Suppressor macrophage treated with lipopolysaccharide for 4 hours (primary cell): ENCODE measurements at places on chromosomes 12 and 14.
A peak's percentile ranks its signal among the peaks of the same experiment; 100 is the strongest.

DNA sequence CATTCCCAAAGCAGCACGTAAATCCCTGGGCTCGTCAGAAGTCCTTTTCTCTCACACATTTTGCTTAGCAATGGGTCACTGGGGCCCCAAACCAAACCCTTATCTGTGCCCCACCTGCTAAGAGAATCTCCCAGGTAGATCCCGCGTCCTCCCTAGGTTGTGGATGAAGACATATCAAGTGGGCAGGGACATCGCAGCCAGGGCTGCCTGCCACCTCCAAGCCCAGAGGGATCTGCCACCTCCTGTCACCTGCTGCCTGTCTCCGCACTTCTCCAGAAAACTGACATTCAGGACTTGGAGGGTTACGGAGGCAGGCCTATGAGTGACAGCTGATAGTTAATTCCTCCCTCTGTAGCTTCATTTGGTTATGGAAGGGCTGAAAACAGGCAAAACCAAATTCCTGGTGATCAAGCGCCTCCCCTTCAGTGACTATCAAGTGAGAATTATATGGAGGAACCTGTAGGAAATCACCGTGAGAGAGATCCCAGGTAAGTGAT is 19.5 kb downstream of the BCL11B start:
- no peak for DNase-seq

DNA sequence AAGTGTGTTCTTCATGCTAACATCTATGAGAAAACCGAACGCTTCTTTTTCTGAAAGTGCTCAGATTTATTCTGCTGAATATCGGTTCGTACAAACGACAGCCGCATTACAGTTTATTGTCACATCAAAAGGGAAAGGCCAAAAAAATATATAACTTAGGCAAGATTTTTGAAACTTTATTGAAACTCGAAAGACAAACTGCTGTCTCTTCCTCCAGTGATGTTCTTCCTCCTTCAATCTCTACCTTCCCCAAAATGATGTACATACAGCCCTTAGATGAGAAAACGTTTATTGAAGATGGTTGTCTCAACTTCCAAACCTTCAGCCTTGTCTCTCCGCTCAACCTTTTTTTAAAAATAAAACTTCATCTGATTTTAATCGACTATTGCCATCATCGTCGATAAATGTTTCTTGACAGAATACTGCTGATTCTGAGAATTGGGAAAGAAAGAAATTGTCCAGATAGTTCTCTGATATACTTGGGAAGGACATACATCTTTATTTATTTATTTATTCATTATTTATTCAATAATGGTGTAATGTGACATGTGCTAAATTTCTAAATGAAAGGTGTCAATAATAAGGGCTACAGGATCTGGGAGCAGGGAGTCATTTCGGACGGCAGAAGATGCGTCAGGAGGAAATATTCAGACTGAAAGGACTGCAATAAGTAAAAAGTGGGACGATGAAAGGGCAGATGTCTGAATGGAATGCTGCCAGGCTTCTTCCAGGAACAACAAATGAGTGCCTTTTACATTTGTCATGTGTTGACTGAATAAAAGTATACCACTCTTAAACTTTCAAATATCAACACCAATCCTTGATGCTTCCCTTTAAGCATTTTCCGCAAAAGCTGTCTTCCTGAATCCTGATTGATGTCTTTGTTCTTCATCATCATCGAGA is 817 bp upstream of the MDM1 start:
- DNase-seq, result no peak

DNA sequence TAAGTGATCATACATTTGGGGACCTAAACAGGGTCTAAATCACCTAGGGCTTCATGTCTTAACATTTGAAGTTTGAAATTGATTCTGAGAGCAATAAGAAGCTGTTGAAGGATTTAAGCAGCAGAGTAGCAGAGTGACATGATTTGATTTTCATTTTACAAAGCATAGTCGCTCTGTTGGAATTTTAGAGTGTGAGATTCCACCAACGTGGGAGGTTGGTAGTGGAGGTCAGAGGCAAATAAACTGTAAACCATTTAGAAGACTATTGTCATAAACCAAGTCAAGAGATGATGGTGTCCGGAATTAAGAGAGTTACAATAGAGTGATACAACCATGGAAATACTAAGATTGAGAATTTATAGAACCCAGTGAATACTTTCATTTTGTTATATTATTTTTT is 52.7 kb upstream of the ZDHHC17 start:
- no peak for DNase-seq

GRCh38 chr12:44835641-44836379 is 40.3 kb downstream of the NELL2 start:
- DNase-seq, result no peak

DNA sequence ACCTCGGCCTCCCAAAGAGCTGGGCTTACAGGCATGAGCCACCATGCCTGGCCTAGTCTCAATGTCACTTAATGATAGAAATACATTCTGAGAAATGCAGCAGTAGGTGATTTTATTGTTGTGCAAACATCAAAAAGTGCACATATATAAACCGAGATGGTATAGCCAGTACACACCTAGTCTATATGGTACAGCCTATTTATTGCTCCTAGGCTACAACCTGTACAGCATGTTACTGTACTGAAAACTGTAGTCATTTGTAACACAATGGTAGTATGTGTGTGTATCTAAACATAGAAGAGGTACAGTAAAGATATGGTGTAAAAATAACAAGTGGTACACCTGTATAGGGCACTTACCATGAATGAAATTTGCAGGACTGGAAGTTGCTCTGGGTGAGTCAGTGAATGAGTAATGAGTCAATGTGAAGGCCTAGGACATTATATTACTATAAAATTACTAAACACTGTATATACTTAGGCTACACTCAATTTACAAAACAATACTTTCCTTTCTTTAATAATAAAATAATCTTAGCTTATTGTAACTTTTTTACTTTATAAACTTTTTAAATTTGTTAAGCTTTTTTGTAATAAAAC is 166.7 kb upstream of the SYT1 start:
- no peak for DNase-seq

- DNase-seq, result no peak
These were observed 259.7 kb upstream of the TMEM132C start for GRCh38 chr12:128007250-128007649.

DNA sequence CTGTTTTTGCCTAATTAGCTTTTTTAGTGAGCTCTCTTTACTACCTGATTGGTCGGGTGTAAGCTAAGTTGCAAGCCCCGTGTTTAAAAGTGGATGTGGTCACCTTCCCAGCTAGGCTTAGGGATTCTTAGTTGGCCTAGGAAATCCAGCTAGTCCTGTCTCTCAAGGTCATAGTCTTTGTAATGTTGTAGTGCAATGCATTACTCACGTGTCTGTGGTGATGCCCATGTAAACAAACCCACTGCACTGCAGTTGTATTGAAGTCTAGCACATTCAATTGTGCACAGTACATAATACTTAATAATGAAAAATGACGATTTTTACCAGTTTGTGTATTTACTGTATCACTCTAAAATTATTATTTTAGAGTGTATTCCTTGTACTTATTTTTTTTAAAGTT is 335.5 kb downstream of the NUAK1 start:
- no peak for DNase-seq

DNA sequence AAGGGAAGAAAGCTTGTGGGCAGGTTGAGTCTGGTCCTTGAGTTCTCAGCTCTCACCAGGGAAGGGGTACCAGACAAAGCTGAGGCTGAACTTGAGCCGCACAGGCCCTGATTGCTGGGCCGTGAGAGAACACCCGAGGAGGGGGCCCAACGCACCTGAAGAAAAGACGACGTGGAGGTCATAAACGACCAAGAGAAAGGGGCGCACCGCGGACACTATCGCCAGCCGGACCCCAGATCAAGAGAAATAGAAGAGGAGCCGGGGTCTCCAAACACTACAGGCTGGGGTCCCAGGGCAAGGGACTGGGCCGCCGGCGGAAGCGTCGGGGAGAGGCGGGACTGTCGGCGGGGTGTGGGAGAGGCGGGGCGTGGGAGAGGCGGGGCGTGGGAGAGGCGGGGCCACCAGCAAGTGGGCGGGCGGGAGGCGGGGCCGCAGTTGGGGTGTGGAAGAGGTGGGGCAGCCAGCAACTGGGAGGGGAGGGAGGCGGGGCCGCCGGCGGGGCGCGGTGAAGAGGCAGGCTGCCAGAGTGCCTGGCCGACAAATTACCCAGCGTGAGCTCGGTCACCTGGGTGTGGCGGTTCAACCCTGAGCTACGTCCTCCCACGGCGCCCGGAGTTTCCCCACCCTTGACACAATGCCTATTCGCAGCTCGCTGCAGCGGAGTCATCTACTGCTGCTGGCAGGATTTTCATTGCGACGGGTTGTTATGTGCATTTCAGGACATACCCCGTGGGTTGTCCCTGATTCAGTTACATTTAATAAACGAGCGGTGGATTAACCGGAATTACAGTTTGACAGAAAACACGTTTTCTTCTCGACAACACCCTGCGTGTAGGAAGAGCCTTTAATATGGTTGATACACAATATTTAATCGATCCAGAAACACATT is 15.5 kb upstream of the NEMF start:
- DNase-seq, result peak; percentile 98

DNA sequence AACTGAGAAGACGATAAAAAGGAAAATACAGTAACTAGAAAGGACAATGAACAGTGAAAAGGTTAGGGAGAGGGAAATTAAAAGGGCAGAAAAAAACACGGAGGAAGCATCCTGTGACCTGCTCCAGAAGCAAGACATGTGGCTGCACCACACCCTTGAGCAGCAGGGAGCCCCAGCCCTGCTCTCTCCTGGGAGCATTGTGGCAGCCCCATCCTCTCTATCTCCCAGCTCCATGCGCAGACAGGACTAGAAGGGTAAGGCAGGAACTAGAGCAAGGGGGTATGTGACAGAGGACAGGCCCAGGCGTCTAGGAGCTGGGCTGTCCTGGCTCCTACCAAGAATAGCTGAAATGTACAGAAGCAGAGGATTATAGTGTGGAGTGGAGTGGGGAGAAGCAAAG is 38.6 kb upstream of the SMUG1 start:
- no peak for DNase-seq

DNA sequence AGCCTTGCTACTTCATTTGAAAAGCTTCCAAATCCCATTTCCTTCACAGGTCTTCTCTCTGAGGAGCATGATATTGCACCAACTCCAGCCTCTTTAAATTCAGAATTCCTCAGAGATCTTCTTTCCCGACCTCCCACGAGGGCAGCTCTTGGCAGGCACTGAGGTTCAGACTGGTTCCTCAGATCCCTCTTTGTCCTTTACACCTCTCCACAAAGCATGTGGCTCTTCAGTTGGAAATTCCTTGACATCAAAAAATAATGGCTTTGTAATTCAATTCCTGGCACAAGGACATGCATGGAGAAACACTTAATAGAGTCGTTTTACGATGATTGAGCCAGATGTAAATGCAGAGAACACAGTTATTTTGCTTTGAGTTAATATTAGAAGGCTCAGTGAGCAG is 63.2 kb upstream of the TMX1 start:
- no peak for DNase-seq

- DNase-seq, result no peak
These were observed 9.1 kb upstream of the TDG start for GRCh38 chr12:103956509-103957027.

- DNase-seq, result no peak
These were observed 18.9 kb downstream of the C2CD5 start for GRCh38 chr12:22525426-22525825.

- peak; percentile 9 for DNase-seq
These were observed 75.3 kb upstream of the ZDHHC17 start for GRCh38 chr12:76688631-76689030.

- no peak for DNase-seq
These were observed 5.2 kb downstream of the PGAM5 start for GRCh38 chr12:132715874-132716273.

DNA sequence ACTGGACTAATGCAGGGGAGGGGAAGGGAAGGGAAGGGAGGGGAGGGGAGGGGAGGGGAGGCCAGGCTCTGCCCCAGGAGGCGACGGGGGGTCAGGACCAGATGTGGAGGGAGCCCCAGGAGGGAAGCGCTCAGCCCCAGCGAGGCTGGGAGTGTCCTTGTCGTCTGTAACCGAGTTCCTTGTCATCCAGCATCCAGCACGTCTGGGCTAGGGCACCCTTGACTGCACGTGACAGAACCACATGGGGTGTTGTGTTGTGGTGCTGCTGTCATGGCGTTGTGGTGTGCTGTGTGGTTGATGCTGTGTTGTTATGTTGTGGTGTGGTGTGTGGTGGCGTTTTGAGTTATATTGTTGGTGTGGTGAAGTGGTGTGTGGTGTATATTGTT is 28.4 kb upstream of the SFSWAP start:
- peak; percentile 5 for DNase-seq

DNA sequence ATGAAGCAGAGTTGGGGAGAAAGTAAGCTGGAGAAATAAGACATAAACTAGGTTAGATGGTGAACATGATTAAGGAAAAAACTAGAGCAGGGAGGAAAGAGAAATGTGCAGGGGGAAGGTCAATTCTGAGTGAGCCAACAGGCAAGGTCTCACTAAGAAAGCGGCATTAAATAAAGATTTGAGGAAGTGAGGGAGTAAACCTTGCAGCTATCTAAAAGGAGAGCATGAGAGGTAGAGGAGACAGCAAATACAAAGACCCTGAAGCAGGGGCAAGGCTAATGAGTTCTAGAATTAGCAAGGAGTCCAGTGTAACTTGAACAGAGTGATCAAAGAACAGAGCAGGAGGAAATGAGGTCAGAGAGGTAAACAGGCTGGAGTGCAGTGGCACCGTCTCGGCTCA is 4.4 kb upstream of the SOCS2 start:
- no peak for DNase-seq

GRCh38 chr14:90750701-90751100 is 65.5 kb downstream of the TTC7B start:
- no peak for DNase-seq

DNA sequence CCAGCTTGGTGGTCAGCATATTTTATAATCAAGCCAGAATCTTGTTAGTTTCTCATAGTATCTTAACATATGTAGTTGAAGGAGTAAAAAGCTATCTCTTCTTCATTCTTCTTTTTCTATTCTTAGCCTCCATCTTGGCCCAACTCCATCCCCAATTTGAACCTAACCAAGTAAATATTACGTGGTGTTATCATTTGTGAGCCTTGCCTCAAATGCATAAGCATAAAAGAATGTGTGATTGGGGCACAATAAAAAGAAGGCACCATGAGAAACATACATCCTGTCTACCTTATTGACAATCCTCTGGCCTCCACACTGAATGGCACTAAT is 181.4 kb upstream of the BMP4 start:
- no peak for DNase-seq

DNA sequence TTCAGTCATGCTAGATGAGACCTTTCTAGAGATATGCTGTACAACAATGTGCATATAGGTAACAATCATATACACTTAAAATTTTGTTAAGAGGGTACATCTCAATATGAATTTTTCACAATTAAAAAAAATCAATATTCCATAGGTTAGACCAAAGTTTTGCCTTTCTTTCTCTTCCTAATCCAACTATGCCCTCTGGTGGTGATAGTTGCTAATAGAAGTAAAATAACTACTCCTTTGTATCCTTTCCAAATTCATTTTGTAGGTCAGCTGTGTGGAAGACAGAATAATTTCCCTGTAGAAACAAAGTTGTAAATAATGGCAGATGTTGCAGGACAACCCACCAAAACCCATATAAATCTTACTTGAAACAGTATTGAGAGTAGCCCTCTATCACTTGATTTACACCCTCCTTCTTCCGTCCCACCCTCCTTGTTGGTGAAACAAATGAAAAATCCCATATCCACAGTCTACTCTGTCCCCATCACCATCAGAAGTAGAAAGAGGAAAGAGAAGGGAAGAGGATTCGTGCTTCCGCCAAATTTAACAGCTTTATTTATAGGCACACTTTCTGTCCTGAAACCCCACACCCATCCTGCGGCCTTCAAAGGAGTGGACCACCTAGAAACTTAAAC is 34.2 kb upstream of the KICS2 start:
- DNase-seq, result peak; percentile 82
